ENCODE measurements at places on chromosomes 5 and 9.

DNA sequence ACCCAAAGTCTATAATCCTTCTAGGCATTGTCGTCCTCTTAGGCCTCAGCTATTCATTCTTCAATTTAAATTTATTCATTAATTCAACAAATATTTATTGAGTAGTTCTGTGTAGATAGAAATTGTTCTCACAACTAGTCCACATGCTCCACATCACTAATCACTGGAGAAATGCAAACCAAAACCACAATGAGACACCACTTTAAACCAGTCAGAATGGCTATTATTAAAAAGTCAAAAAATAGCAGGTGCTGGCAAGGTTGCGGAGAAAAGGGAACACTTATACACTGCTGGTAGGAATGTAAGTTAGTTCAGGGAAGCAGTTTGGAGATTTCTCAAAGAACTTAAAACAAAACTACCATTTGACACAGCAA lies 51.1 kb upstream of the TNFSF15 start:
- DNase-seq = no peak

- DNase-seq = peak; percentile 31
These were observed 51.9 kb downstream of the TGFBI start for GRCh38 chr5:136080483-136081216.

GRCh38 chr9:115730396-115730795 lies 423.2 kb upstream of the PAPPA start:
- DNase-seq = no peak

DNA sequence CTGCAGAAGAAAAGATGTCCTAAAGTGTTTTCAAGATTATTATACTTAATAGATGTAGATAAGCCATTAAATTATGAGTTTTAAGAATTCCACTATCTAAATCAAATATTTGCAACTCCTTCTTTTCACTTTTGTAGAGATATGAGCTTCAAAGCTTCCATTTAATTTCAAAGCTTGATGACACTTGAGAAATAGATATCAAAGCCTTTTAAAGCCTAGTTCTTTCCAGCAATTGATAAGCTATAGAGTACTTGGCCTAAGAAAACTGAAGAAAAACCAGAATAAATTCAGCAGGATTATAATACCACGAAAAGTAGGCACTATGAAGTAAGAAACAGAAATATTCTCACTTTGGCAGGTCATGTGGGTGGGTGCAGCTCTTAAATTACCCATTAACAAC lies 1.7 kb downstream of the TNFSF8 start:
- no peak for DNase-seq

DNA sequence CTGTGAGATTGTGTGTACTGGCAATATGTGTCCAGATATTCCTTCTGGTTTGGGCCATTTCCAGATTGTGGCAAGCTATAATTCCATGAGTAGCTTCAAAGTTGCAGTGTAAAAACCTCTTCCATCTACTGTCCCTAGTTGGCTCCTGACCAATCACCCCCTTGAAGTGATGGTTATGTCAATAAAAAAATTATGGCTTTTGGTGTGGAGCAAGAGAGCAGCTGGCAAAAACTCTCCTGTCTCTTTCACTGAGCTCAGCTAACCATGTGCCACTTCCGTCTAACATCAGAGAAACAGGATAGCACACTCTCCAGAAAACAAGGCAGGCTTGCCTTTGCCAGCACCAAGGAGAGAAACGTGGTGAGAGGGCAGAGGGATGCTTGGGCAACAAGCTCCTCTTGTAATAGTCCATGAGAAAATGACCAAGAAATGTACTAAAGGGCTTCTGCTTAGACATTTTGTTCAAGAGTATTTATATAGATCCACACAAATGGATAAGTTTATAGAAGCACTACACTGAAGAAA lies 914.4 kb upstream of the SEMA6A start:
- DNase-seq = no peak

DNA sequence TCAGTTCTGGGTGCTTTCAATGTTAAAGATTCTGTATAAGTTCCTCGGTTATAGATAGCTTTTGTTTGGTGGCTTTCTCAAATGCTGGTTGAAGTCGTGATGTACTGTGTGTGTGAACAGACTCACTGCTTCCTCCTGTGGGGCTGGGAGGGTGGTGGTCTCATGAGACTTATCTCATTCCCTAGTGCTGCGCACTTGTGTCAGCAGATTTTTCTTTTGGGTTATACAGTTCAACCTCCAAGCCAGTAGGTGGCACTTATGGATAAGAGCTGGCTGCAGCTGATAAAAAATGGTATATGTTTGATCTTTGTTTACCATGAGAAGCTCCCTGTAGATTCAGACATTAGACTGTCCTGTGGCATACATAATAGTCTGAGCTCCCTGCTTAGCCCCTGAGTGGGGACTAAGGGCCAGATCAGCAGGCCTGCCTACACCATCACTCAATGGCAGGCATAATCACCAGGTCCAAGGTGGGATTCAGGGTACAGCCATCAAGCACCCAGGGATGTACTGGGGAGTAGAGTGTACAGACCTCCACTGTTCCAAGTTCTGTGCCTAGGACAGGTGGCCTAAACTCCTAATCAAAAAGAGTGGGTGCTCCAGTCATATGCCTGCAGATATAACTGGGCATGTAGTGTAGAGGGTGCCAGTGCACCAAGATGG lies 174.2 kb downstream of the OXCT1 start:
- no peak for DNase-seq

DNA sequence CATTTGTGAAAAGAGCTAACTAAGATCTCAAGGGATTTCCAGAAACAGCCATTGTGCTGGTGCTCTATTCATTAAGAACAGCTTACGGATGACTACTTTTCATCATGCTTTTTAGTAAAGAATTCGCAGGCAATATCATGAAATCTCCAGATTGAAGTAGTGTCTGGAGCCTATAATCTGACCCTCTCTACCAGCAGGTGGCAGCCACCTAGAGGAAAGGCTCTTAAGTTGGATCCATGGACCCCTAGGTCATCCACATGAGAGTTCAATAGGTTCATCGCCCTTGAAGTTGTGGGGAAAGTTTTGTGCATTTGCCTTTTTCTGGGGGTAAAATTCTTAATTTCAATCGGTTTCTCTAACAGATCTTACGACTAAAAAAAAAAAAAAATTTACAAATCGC lies 82.3 kb downstream of the SLC1A3 start:
- DNase-seq = no peak

GRCh38 chr9:5617749-5618148 lies 11.2 kb upstream of the RIC1 start:
- no peak for DNase-seq

DNA sequence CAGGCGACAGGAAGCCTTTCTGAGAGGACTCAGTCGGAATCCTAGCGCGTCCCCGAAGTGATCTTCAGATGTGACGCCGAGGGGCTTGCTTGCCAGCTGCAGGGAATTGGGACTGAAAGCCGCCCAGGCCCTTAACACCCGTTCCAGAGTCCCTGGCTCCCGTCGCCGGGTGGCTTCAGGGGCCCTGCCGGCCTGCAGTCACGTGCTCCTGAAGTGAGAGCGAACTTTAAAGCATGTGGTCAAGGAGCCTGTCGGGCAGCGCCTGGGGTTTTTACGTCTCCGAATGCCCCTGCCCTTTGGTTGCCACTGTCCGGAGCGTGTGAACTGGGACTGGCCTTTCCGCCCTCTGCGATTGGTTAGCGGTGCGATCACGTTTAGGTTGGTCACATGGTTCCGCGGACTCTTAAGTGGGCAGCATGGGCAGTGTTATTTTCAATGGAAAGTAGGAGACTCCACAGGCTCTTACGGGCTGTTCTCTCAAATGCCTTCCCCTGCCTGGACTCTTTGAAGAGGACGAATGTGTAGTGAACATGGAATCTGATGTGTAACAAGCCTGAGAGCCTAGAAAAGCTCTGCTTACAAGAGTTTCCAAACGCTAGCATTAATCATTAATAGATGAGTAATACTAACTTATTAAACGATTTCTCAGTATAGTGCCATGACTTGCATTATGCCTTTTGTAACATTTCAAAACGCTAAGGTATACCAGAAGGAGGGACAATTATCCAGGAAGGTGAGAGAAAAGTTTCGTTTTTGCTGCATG lies 1.9 kb downstream of the VLDLR start:
- no peak for DNase-seq

DNA sequence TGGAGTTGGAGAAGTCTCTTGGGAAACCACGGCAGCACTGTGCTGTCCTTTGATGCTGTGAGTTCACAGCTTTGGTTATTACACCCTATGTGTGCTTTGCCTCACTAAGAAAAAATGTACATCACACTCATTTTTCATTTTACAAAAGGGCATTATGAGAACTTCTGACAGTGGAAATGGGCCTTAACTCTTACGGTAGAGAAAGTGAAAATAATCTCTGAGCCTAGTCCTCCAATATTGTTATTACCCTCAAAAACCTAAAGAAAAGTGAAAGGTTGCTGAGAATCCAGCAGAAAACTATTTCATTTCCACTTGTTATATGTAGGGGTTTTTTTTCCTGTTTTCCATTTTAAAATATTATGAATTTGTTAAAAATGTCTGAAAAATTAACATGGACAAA lies 8.2 kb upstream of the OR13D1 start:
- DNase-seq = no peak

DNA sequence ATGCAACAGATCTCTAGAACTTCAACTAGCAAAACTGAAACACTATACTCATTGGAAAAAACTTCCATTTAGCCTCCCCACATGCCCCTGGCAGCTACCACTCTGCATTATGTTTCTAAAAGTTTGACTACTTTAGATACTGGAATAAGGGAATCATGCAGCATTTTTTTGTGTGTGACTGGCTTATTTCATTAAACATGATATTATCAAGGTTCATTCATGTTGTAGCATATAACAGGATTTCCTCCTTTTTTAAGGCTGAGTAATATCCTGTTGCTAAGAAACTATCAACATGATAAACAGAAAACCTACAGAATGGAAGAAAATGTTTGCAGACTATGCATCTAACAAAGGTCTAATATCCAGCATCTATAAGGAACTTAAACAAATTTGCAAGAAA lies 597.9 kb downstream of the DMRTA1 start:
- no peak for DNase-seq

DNA sequence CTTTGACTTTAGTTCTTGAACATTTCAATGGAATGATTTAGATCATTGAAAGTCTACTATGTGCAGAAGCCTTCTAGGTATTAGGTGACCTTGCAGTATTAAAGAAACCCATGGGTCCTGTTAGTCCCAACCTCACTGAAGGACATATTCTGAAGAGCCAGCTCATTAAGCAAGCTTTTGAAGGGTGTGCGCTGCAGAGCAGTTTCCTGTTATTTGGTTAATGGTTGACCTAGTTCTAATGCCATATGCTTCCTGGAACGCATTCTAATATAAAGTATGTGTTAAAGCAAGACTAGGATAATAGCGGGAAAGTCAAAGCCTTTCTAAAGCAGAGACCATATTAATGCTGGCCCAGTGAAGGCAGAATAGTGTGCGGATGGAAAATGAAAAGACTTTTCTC lies 20.1 kb downstream of the ZNF462 start:
- DNase-seq = no peak
